Osteoblast (primary cell): ENCODE measurements at places on chromosomes 2 and 18. TPM values are rescaled to one million over a fixed set of nuclear protein-coding genes. Genes with fewer than 3 reads are reported as not detected.

DNA sequence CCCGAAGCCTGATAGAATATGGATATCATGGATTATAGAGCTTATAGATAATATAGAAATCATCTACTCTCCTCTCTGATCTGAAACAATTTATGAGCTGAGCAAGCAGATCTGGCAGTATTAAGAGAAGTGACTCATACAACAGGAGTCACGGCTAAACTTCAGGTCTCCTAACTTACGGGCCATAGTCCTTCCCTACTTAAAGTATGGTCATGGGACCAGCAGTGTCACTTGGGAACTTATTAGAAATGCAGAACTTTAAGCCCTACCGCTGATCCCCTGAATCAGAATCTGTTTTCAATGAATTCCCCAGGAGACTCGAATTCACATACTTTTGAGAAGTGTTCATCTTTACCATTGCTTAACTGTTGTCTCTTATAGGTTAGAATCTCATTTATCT lies 195.7 kb upstream of the FANCL start:
- H3K4me3 ChIP-seq: no peak overlapping the region
- H3K27me3 ChIP-seq: no peaks in the 10 kb centered on the region
- no peak for DNase-seq
- no peaks in the 10 kb centered on the region for H3K36me3 ChIP-seq
- no peaks in the 10 kb centered on the region for H3K4me1 ChIP-seq
- H3K27ac ChIP-seq: no peak overlapping the region

- no peaks in the 10 kb centered on the region for H3K27me3 ChIP-seq
- H3K27ac ChIP-seq: peak overlapping the region; percentile 64
- H3K4me1 ChIP-seq: peaks cover 10% of the 10 kb centered on the region
- H3K4me3 ChIP-seq: peak overlapping the region; percentile 68
These were observed 18.8 kb upstream of the HAAO start for GRCh38 chr2:42810971-42811811.

GRCh38 chr2:108786354-108787215 lies at the start of gene CCDC138:
CCDC138 (plus strand) TSS chr2:108786771; CDS start chr2:108786823, 52 bp downstream.
- H3K27ac ChIP-seq: peak within 1 kb of the TSS; percentile 73
- DNase-seq: peak; percentile 98
- H3K4me3 ChIP-seq: peak within 1 kb of the TSS; percentile 88
- H3K27me3 ChIP-seq: no peaks in the 10 kb centered on the region

DNA sequence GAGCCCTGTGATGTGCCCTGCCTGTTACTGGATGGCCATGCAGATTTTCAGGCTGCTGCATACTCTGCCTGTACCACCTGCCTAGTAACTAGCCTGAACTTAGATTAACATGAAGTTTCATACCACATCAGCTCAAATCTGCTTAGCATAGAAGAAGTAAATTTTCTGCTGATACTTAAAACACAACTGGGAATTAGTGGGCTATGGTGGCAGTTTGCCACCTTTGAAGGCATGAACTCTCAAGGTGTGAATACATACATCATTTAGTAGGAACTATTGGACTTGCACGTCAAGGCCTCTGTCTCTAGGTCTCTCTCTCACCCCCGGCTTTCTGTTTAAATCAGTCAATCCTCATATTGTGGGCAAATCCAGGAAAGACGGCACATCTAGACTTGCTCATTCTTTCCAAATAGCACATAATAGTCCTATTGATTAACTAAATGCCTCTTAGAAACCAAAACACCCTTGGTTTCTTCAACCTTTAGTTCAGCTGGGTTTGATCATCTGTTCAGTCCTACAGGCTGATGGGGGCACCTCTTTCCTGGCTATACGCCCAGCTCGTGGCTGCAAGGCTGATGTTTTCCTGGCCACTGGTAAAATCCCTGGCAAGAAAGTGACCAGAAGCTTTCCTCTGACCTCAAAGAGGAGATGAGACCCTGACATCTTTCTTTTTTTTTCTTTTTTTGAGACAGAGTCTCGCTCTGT lies 58.4 kb downstream of the ALPK2 start:
- peak overlapping the region; percentile 13 for H3K27ac ChIP-seq
- no peak overlapping the region for H3K4me3 ChIP-seq
- peak; percentile 39 for DNase-seq

DNA sequence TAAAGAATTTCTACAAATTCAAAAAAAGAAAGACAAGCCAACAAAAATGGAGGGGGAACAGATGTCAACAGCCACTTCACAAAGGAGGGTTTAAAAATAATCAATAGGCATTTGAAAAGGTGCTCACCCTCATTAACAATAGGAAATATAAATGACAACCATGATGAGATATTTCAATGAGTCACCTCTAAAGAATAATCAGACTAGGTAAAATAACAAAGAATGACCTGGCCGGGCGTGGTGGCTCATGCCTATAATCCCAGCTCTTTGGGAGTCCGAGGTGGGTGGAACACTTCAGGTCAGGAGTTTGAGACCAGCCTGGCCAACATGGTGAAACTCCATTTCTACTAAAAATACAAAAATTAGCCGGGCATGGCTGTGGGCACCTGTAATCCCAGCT lies 133.6 kb downstream of the KCNE4 start:
- no peaks in the 10 kb centered on the region for H3K36me3 ChIP-seq
- no peak for DNase-seq
- no peak overlapping the region for H3K4me3 ChIP-seq
- no peak overlapping the region for H3K27ac ChIP-seq
- H3K27me3 ChIP-seq: no peaks in the 10 kb centered on the region

DNA sequence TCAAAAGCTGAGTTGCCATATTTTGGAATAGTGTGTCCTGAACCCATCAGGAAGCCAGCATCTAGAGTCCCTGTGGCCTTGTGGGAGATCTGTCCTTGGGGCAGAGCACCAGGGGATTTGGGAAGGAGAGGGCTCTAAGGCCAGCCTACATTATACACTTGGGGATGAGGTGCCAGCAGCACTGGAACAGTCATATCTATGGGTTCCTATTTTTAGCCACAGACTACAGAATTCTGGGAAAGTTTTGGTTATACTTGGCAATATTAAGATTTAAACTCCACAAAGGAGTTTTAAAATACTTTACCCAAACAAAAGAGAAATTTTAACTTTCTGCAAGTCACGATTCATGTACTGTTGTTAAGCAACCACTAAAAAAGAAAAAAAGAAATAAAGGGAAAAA lies 405.7 kb upstream of the MMADHC start:
- H3K27me3 ChIP-seq: no peaks in the 10 kb centered on the region
- no peak for DNase-seq
- no peak overlapping the region for H3K4me3 ChIP-seq
- no peaks in the 10 kb centered on the region for H3K36me3 ChIP-seq
- no peak overlapping the region for H3K27ac ChIP-seq

GRCh38 chr2:240438810-240439697 lies 3.6 kb downstream of the GPC1 start:
- H3K27ac ChIP-seq: no peak overlapping the region
- DNase-seq: peak; percentile 93
- no peak overlapping the region for H3K4me3 ChIP-seq
- H3K36me3 ChIP-seq: no peaks in the 10 kb centered on the region
- H3K4me1 ChIP-seq: peaks cover 21% of the 10 kb centered on the region

DNA sequence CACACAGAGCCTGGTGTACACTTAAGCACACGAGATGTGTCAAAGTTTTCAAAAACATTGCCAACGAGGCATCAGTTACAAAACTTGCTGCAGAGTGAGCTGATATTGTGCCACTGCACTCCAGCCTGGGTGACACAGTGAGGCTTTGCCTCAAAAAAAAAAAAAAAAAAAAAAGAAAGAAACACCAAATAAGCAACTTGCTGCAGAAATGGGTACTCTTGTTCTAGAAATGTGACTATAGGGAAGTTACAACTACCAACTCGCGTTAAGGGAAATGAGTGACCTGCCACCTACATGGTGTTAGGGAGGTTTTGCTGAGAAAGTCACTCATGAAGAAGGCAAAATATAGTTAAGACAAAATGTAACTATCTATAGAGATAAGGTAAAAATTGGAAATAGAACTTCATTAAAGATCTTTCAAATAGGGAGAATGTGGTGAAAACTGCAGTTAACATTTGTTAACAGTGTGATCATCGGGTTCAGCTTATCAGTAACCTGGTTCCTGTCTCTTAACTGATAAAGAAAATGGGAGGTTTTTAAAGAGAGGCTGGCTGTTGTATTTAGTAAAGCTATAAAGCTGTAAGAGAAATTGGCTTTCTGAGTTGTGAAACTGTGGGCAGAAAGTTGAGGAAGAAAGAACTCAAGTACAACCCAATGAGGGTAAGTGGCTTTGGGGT lies at the start of gene IL1RL1:
Gene IL1RL1 (plus strand): TSS at position 600 of the 677 bp plus-strand sequence. CDS start 26,702 bp downstream, outside the sequence.
- H3K4me3 ChIP-seq: no peak within 1 kb of the TSS
- no peak within 1 kb of the TSS for H3K27ac ChIP-seq
- peaks cover 12% of the 10 kb centered on the region for H3K27me3 ChIP-seq
- DNase-seq: peak; percentile 41
- H3K36me3 ChIP-seq: no peaks in the 10 kb centered on the region

DNA sequence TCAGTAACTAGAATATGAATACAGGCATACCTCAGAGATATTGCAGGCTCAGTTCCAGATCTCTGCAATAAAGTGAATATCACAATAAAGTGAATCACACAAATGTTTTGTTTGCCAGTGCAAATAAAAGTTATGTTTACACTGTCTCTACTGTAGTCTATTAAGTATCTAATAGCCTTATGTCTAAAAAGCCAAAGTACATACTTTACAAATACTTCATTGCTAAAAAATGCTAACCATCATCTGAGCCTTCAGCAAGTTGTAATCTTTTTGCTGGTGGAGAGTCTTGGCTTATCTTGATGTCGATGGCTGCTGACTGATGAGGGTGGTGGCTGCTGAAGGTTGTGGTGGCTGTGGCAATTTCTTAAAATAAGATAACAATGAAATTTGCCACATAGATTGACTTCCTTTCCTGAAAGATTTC lies 159.4 kb downstream of the MYO1B start:
- H3K4me3 ChIP-seq: no peak overlapping the region
- H3K27ac ChIP-seq: no peak overlapping the region
- H3K4me1 ChIP-seq: peaks cover 39% of the 10 kb centered on the region
- H3K27me3 ChIP-seq: no peaks in the 10 kb centered on the region

DNA sequence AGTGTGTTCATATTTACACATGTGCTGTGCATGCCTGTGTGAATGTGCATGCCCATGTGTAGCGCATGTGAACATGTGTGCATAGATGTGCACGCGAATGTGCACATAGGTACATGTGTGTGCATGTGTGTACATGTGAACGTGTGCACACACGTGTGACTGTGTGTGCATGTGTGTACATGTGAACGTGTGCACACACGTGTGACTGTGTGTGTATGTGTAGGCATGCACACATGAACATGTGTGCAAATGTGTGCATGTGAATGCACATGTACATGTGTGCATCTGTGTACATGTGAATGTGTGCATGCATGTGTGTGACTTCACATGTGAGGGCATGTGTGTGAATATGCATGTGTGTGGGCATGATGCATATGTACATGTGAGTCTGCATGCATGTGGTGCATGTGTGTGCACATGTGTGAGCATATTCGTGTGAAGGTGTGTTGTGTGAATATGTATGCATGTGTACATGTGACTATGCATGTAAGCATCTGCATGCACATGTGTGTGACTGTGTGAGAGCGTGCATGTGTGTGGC lies 122.4 kb downstream of the PTGR3 start:
- no peaks in the 10 kb centered on the region for H3K36me3 ChIP-seq
- no peak for DNase-seq
- H3K27me3 ChIP-seq: no peaks in the 10 kb centered on the region
- no peak overlapping the region for H3K27ac ChIP-seq
- H3K4me3 ChIP-seq: no peak overlapping the region
- no peaks in the 10 kb centered on the region for H3K4me1 ChIP-seq

SLC9A4 gene
- total RNA-seq: not detected in 2 replicates

GRCh38 chr2:28591711-28592335 lies 96.0 kb downstream of the PLB1 start:
- H3K27ac ChIP-seq: no peak overlapping the region
- H3K4me3 ChIP-seq: no peak overlapping the region
- peaks cover 16% of the 10 kb centered on the region for H3K4me1 ChIP-seq
- H3K27me3 ChIP-seq: no peaks in the 10 kb centered on the region
- no peaks in the 10 kb centered on the region for H3K36me3 ChIP-seq

XDH gene
- total RNA-seq: under 0.01 TPM in 2 replicates

- H3K4me1 ChIP-seq: peaks cover 8% of the 10 kb centered on the region
- peaks cover 10% of the 10 kb centered on the region for H3K27me3 ChIP-seq
- no peak overlapping the region for H3K27ac ChIP-seq
- no peaks in the 10 kb centered on the region for H3K36me3 ChIP-seq
- H3K4me3 ChIP-seq: no peak overlapping the region
These were observed 1.1 kb upstream of the GCA start for GRCh38 chr2:162342841-162343240.

DNA sequence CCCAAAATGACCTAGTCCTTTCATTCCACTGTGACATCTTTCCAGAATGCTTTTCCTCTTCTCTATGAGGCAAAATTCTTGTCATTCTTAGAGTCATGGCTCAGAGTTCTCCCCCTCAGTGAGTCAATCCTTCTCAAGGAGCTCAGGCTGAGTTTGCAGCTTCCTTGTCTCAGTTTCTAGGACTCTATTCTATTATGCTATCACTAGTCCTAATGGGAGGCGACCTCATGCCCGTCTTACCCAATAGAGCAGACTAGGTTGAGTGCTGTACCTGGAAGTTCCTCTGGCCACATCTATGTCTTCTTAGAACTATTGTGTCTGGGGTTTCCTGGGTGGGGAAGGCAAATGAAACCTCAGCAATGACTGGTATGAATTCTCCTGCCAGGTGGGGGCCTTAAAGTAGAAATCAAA lies 51.5 kb downstream of the HAUS1 start:
- DNase-seq: peak; percentile 91
- no peaks in the 10 kb centered on the region for H3K36me3 ChIP-seq
- H3K27me3 ChIP-seq: no peaks in the 10 kb centered on the region
- H3K27ac ChIP-seq: peak overlapping the region; percentile 17
- H3K4me1 ChIP-seq: peaks cover 41% of the 10 kb centered on the region
- no peak overlapping the region for H3K4me3 ChIP-seq

DNA sequence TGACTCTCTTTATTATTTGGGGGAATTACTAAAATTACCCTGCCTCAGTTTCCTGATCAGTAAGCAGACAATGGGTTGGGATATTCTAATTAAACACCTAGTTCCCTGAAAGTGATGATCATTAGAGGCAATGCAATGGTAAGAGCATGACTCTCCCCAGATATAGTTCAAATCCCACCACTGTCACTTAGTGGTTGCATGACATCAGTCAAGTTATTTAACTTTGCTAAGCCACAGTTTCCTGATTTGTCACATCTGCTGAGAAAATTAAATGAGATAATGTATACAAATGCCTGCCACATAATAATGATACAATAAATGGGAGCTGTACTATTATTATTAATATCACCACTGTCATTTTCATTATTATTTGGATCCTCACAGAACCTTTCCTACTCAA lies 29.9 kb downstream of the ZEB2 start:
- H3K27me3 ChIP-seq: no peaks in the 10 kb centered on the region
- no peak overlapping the region for H3K4me3 ChIP-seq
- peaks cover 12% of the 10 kb centered on the region for H3K36me3 ChIP-seq
- no peak for DNase-seq
- H3K27ac ChIP-seq: no peak overlapping the region

- no peaks in the 10 kb centered on the region for H3K27me3 ChIP-seq
- DNase-seq: no peak
- no peaks in the 10 kb centered on the region for H3K36me3 ChIP-seq
- H3K4me3 ChIP-seq: no peak overlapping the region
These were observed 239.1 kb downstream of the TSN start for GRCh38 chr2:121994238-121995206.
